ENCODE measurements at places on chromosomes 7 and 10. TPM values are rescaled to one million over a fixed set of nuclear protein-coding genes. Genes with fewer than 3 reads are reported as not detected.
A peak's percentile ranks its signal among the peaks of the same experiment; 100 is the strongest.

DNA sequence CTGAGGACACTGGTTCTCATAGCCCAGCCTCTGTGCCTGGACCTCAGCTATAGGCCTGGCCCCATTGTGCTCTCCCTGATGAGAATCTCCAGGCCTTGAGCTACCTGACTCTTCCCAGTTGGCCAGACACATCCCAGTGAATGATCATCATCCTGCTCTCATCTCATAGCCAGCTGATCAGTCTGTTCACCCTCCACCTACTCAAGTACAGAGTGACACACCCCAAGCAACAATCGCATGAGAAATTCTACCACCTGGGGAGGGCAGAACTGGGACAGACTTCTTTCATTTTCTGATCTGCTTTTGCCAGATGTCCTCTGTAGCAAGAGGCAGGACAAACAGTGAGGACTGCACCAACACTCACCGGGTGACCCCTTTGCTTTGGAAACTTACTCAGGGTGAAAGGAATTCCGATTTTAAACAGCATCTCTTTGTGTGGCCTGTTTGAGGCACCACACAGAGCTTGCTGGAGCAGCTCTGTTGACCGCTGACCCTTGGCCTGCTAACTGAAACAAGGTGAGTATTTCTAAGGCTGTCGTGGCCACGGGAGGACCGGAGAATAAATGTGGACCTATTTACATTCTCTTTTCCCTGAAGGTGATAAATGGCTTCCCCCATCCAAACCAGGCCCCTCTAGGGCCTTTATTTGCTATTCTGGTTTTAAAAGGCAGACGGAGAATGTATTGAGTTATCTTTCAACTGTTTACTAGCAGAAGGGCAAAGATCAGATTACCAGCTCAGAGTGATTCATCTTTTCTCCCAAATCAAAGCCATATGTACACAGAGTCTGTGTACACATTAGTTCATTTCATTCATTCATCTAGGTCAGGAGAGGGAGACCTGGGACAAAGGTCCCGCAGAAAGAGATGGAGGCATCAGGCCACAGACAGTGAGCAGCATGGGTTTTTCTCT, 181.4 kb upstream of the TNS3 start:
- no peaks in the 10 kb centered on the region for H3K36me3 ChIP-seq
- peak overlapping the region; percentile 86 for H3K27ac ChIP-seq
- H3K4me3 ChIP-seq, result peak overlapping the region; percentile 35
- peak; percentile 82 for DNase-seq
- peaks cover 28% of the 10 kb centered on the region for H3K4me1 ChIP-seq
- no peaks in the 10 kb centered on the region for H3K27me3 ChIP-seq

DNA sequence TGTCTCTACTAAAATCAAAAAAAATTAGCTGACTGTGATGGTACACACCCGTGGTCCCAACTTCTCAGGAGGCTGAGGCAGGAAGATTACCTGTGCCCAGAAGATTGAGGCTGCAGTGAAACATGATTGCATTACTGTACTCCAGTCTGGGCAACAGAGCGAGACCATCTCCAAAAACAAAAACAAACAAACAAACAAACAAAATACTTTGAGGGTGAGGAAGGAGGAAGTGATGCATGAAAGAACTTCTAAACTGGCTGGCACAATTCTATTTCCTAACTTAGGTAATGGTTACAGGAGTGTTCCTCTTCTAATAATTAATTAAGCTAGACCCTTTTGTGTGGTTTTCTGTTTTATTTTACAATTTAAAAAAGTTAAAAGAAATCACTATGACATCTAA, 15.5 kb downstream of the WAPL start:
- H3K27me3 ChIP-seq, result no peaks in the 10 kb centered on the region
- no peak overlapping the region for H3K27ac ChIP-seq
- peaks cover 6% of the 10 kb centered on the region for H3K36me3 ChIP-seq
- no peak for DNase-seq
- H3K4me1 ChIP-seq, result peaks cover 11% of the 10 kb centered on the region

DNA sequence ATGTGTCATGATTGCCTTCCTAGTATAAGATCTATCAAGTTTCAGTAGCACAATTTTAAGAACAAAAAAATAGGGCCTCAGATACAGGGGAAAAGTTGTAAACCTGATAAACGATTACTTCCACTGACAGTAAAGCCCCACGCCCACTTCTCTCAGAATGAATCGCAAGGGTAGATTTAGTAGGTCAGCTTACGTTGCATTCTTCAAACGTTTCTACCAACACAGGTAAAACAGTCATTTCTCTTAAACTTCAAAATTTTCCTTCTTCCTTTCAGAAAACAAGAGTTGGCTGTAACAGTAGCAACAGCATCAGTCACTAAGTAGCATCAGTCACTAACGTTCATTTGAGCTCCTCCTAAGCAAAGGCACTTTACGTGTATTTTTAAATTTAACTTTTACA, 221.5 kb downstream of the ADAM12 start:
- no peak overlapping the region for H3K27ac ChIP-seq
- no peaks in the 10 kb centered on the region for H3K27me3 ChIP-seq
- no peak overlapping the region for H3K4me3 ChIP-seq
- no peak for DNase-seq
- peaks cover 20% of the 10 kb centered on the region for H3K4me1 ChIP-seq
- H3K36me3 ChIP-seq, result no peaks in the 10 kb centered on the region

DNA sequence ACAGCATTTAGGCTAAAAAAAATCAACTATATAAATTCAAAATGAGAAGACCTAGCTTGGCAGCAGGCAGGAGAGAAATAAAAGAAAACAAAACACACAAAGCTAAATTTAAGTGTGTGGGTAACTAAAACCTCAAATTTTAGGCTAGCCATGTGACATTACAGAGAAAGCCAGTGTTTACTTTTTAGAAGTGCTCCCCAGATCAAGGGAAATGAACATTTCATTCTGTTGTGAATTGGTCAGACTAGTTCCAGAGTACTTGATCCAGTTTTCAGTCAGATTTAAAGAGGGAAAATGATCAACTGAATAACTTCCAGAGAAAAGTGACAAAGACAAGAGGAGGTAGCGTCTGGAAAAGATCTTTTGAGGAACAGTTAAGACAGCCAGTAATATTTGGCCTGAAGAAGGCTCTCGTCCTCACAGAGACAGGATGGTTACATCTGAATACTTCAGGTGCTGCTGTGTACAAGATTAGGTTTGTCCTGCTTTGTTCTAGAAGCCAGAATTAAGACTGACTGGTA, 563.4 kb downstream of the KCNMA1 start:
- H3K36me3 ChIP-seq, result no peaks in the 10 kb centered on the region
- no peak for DNase-seq
- H3K27ac ChIP-seq, result no peak overlapping the region
- no peaks in the 10 kb centered on the region for H3K27me3 ChIP-seq
- H3K4me3 ChIP-seq, result no peak overlapping the region
- H3K4me1 ChIP-seq, result no peaks in the 10 kb centered on the region

CACUL1 gene
- 14.8 TPM for total RNA-seq

All from GM23248 (cell line).